ENCODE measurements at places on chromosomes 6 and 20.

GRCh38 chr6:73382462-73383113, 12.0 kb upstream of the DDX43 start:
- peaks cover 2% of the 10 kb centered on the region for H3K27me3 ChIP-seq
- no peaks in the 10 kb centered on the region for H3K4me1 ChIP-seq
- no peak for DNase-seq
- no peak overlapping the region for H3K27ac ChIP-seq
- H3K36me3 ChIP-seq = no peaks in the 10 kb centered on the region

DNA sequence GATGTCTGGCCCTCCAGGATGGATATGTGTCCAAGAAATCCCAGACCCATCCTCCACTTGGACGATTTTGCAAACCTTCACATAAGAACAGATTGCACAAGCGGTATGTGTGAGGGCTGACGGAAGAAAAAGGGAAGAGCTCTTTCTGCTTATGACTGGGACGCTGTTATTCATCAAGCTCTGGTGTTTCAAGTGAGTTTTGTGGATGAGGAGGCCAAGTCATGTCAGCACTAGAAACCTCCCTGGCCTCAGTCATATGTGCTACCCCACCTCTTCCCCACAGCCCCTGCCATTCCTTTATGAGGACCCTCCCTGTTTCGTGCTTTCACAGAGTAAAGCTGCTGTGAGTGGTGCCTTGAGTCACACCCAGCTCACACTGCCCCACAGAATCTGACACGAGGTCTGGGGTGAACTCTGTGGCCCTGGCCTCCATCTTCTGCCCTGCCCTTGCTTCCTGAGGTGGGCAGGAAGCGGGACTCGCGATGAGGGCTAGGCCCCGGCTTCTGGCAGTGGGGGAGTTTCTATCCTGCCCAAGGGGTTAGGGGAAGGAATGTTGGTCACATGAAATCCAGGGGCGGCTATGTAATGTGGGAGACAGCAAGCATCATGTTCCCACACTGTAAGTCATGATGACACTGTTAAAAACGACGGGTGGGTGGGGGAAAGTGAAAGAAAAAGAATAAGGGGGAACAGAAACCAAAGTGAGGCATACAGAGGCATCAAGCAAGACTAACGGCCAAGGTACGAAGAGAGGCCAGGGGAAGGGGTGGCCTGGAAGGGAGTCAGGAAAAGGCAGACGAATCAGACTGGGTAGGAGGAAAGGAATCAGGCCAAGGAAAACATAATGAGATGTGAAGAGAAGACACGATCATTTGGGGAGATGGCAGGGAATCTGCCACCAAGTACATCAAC, 78.1 kb downstream of the PRDM1 start:
- H3K36me3 ChIP-seq = peaks cover 4% of the 10 kb centered on the region
- peak overlapping the region; percentile 97 for H3K27ac ChIP-seq
- peaks cover 62% of the 10 kb centered on the region for H3K4me1 ChIP-seq
- DNase-seq = peak; percentile 81

DNA sequence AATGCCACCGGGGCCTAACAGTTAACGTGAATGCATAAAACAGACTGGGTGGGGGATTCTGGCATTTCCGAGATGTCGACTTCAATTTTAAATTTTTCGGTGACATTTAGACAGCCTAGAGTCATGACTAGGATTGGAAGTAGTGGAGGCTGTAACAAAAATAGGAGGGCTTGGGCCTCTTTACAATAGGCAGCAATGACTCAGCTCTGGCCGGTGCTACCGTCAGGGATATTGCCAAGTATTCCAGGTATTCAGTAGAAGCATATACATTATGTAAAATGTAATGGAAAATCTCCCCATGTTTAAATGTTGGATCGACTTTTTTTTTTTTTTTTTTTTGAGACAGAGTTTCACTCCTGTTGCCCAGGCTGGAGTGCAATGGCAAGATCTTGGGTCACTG, 136.2 kb upstream of the STMND1 start:
- H3K4me3 ChIP-seq = no peak overlapping the region
- H3K36me3 ChIP-seq = no peaks in the 10 kb centered on the region
- peaks cover 5% of the 10 kb centered on the region for H3K27me3 ChIP-seq
- peaks cover 9% of the 10 kb centered on the region for H3K4me1 ChIP-seq

DNA sequence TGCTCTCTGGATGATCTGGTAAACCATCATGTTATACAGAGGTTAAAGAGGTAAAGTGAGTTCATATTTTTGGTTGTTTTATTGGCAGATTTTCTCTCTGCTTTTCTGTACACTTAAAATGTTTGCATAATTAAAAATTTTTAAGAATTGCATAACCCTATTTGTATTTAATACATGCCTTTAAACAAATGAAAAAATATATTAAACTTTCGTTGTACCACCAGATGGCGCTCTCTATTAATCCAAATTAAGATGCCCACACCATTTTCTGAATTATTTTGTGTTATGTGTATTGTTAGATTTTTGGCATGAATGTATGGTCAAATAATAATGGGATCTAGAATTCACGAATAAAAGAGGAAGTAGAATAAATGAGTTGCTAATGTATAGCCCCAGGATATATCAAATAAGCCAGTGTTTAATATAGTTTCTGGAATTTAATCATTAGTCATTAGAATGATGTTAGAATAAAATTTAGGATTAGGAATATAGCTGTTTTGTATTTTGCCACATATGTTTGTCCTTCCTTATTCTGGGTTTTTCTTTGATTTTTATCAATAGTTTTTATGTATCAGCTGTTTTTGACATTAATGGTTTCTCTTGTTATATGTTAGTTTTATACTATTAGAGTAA, 38.9 kb downstream of the SMAP1 start:
- no peak overlapping the region for H3K4me3 ChIP-seq
- peaks cover 32% of the 10 kb centered on the region for H3K4me1 ChIP-seq
- DNase-seq = peak; percentile 48
- no peaks in the 10 kb centered on the region for H3K36me3 ChIP-seq
- H3K27ac ChIP-seq = peak overlapping the region; percentile 78
- H3K27me3 ChIP-seq = no peaks in the 10 kb centered on the region

DNA sequence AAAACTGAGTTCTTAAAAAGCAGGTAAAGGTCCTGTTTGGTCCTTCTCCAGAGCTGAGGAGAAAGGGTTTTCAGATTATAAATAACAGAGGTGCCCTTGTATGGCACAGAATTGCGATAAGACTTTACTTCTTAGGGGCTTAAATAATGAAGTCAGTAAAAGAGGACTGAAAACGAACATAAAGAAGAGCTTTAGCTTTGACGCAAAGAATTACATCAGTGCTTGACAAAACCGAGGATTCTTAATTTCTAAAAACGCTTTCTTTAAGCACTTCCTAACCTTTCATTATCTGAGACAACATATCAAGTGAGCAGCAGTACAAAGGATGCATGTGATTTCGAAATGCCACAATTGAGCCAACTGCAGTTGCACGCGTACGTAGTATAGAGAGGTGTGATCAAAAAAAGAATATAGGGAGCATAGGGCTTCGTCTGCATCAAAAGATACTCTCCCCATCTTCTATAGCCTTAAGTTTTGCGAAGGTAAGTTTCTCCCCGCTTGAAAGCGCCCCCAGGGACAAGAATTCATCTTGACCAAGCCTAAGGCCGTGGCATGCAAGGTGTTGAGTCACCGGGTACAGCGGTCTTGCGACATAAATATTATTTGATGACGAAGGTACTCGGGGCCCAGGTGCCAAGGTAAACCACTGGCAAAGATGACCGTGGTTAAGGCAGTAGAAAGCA, 778 bp upstream of the LOC128125822 start:
- H3K4me1 ChIP-seq = peaks cover 28% of the 10 kb centered on the region
- H3K27ac ChIP-seq = peak overlapping the region; percentile 98
- peaks cover 14% of the 10 kb centered on the region for H3K27me3 ChIP-seq
- peaks cover 3% of the 10 kb centered on the region for H3K36me3 ChIP-seq
- peak overlapping the region; percentile 77 for H3K4me3 ChIP-seq
- no peak for DNase-seq

DNA sequence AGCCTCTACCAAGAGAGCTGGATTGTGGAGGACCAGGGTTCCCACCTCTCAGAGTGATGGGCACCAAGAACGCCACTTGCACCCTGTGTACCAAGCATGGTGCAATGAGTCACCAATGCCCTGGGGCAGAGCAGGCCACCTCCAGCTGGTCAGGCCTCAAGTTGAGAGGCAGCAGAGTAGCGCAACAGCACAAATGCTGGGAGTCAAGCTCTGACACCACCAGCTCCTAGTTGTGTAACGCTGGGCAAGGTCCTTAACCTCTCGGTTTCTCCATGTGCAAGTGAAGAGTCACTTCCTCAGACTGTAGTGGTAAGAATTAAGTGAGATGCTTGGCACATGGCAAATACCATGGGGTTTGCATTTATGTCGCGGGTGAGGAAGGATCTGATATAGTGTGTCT, 25.6 kb downstream of the GFOD1 start:
- peak overlapping the region; percentile 100 for H3K27ac ChIP-seq
- H3K4me3 ChIP-seq = peak overlapping the region; percentile 70
- peaks cover 94% of the 10 kb centered on the region for H3K4me1 ChIP-seq
- H3K27me3 ChIP-seq = no peaks in the 10 kb centered on the region
- H3K36me3 ChIP-seq = peaks cover 16% of the 10 kb centered on the region

DNA sequence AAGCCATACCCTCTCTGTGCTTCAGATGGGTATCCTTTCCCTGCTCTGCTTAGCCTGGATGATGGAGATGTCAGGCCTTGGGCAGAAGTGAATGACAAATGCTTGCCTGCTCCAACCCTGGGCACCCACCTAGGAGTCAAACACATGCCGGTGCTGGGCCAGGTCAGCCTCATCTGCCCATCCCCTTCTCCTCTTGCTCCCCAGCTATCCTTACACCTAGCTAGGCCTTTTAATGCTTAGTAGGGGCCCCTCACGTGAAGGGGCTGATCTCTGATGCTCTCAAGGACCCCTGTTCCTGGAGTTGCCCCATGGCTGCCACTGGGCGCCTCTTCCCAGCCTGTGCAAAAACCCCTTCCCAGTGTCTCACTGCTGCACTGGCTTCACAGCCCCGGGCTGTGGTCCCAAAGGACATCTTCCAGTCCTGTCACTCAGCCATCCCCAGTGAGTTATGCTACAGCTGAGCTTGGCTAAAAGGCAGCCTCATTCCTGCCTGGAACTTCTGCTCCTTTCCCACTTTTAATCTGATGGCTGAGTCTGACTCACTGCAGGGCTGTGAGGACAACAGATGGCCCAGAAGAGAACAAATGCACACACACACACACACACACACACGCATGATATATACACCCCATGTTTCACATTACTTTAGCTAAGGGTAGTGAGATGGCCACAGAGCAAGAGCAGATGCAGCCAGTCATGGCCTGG, 12.8 kb upstream of the SDCBP2 start:
- no peaks in the 10 kb centered on the region for H3K27me3 ChIP-seq
- no peak for DNase-seq
- no peaks in the 10 kb centered on the region for H3K36me3 ChIP-seq
- peaks cover 15% of the 10 kb centered on the region for H3K4me1 ChIP-seq

GRCh38 chr6:33508935-33509926, 54.9 kb downstream of the ZBTB9 start:
- H3K4me1 ChIP-seq = no peaks in the 10 kb centered on the region
- no peaks in the 10 kb centered on the region for H3K36me3 ChIP-seq
- no peak overlapping the region for H3K4me3 ChIP-seq
- DNase-seq = no peak

- no peak overlapping the region for H3K27ac ChIP-seq
- H3K4me1 ChIP-seq = peaks cover 33% of the 10 kb centered on the region
- H3K36me3 ChIP-seq = no peaks in the 10 kb centered on the region
- no peak for DNase-seq
These were observed 49.7 kb downstream of the GOPC start for GRCh38 chr6:117552618-117553017.

- no peak overlapping the region for H3K4me3 ChIP-seq
- peaks cover 2% of the 10 kb centered on the region for H3K27me3 ChIP-seq
- H3K27ac ChIP-seq = no peak overlapping the region
- DNase-seq = peak; percentile 42
These were observed 175.6 kb upstream of the PDE7B start for GRCh38 chr6:135675862-135676261.

GRCh38 chr6:27957516-27957915, 475 bp downstream of the OR2B6 start:
- DNase-seq = no peak
- H3K27ac ChIP-seq = no peak overlapping the region
- no peak overlapping the region for H3K4me3 ChIP-seq

DNA sequence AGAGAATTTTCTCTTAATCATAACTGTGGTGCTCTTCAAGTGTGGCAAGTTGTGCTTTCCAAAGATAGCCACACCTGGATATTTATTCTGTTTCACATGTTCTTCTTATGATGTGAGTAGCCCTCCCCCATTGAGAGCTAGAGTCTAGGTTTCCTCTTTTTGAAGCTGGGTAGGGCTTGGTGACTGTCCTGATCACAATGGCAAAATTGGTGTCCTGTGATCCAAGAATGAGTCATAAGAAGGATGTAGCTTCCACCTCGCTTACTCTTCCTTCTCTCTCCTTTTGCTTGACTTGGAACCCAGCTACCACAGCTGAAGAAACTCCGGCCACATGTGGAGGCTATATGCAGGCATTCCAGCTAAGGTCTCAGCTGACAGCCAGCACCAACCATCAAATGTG, 7.4 kb upstream of the IGF2R start:
- no peaks in the 10 kb centered on the region for H3K4me1 ChIP-seq
- peaks cover 5% of the 10 kb centered on the region for H3K27me3 ChIP-seq
- no peak for DNase-seq
- no peak overlapping the region for H3K27ac ChIP-seq
- no peaks in the 10 kb centered on the region for H3K36me3 ChIP-seq
- no peak overlapping the region for H3K4me3 ChIP-seq

DNA sequence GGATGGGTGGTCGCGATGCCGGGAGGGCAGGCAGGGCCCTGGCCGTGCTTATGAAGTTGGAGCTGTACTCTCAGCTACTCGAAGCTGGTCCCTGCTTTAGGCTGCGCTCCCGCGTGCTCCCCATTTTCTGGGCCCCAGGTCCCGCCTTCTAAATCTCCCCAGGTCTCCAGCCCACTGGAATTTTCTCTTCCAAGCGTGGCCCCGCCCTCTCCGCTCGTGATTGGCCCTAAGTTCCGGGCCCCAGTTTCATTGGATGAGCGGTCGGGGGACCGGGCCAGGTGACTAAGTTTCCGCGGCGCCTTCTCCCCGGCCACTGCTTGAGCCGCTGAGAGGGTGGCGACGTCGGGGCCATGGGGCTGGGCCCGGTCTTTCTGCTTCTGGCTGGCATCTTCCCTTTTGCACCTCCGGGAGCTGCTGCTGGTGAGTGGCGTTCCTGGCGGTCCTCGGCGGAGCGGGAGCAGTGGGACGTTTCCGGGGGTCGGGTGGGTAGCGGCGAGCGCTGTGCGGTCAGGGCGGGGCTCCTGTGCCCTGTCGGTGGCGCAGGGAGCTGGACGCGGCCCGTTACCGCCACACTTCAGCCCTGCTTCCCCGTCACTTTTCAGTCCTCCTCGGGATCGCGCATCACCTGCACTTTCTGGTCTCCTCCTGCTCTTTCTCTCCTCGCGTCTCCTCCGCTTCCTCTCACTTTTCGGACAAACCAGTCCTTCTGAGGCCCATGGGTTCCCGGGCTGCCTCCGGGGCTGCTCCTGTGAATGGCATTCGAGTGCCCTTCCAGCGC, at the start of gene MICA:
MICA (plus strand) TSS at position 313 of the 778 bp plus-strand sequence; CDS start at position 351, 38 bp downstream.
- peak; percentile 73 for DNase-seq
- no peaks in the 10 kb centered on the region for H3K36me3 ChIP-seq
- H3K27ac ChIP-seq = peak within 1 kb of the TSS; percentile 87
- H3K4me1 ChIP-seq = peaks cover 85% of the 10 kb centered on the region
- peak within 1 kb of the TSS; percentile 99 for H3K4me3 ChIP-seq

GRCh38 chr6:18185624-18186023, 30.4 kb downstream of the KDM1B start:
- H3K27ac ChIP-seq = no peak overlapping the region
- no peak overlapping the region for H3K4me3 ChIP-seq
- no peak for DNase-seq
- H3K27me3 ChIP-seq = no peaks in the 10 kb centered on the region

Measured in immature natural killer cell (primary cell).